ENCODE measurements at places on chromosomes 16 and 17. TPM values are rescaled to one million over a fixed set of nuclear protein-coding genes. Genes with fewer than 3 reads are reported as not detected.

GRCh38 chr16:83214671-83215070 lies 587.9 kb downstream of the CDH13 start:
- no peak for DNase-seq

DNA sequence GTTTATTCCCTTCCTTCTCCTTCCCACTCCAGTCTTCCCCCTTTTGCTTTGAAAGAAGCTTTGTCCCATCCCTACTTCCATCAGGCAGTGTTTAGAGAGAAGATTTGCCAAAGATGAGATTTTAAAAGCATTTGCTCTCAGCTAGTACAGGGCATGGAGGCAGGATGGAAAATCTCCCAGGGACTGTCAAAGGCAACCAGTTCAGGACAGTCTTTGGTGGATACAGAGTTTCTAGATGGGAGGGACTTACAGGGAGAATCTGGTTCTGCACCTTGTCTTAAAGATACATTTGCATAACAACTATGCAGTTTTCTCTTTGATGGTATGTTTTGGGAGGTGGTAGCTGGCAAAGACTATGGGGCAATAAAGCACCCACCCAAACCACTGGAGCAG lies 26.2 kb downstream of the CHD9 start:
- no peak for DNase-seq

DNA sequence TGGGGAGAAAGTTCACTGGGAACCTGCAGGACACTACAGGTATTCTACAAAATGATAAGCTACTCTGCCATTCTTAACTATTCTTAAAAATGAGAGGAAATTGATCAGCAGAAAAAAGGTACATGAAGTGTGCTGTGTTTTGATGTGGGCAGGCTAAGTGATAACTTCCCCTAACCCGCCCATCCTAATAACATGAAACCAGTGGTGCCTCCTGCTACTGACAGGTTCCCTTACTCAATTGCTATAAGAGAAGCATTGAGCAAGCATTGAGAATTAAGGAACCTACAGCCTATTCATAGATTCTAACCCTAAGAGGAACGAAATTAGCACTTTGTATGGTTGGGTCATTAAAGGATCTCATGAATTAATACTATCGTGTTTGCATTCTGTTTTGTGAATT lies 18.9 kb downstream of the XYLT1 start:
- no peak for DNase-seq

GRCh38 chr17:17844079-17844478 lies 7.3 kb upstream of the SREBF1 start:
- no peak for DNase-seq

GRCh38 chr17:47286198-47286914 lies 32.7 kb downstream of the ITGB3 start:
- DNase-seq: peak; percentile 68

- DNase-seq: no peak
Measured at GRCh38 chr16:72921106-72921505, 126.8 kb downstream of the ZFHX3 start.

- DNase-seq: no peak
Measured at GRCh38 chr17:77361986-77362620, 221.3 kb downstream of the SEC14L1 start.

DNA sequence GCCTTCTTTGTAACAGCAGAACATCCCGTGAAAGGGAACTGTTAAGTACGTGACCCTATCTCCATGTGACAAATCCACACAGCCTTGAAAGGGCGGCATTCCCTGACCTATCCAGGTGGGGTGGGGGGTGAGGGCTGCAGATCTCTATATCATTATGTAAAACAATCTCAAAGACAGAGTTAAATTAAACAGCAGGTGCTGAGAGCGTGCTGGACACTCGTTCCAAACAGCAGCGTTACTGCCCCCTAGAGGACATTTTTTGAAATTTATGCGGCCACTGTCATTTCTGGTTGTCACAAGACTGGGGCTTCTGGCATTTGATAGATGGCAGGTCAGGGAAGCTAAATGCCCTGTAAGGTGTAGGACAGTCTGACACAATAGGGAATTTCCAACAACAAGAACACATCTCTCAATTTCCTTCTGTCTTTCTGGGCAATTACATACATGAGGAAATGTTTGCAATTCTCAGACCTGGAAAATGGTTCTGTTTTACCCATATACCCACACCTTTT lies 6.7 kb upstream of the SLC25A39 start:
- peak; percentile 72 for DNase-seq

- DNase-seq: peak; percentile 71
Measured at GRCh38 chr17:81044764-81045589, 10.0 kb downstream of the BAIAP2 start.

GRCh38 chr17:48868916-48869500 lies 23.6 kb upstream of the ATP5MC1 start:
- DNase-seq: no peak

- no peak for DNase-seq
Measured at GRCh38 chr16:72188541-72188940, 16.6 kb upstream of the PMFBP1 start.

- no peak for DNase-seq
Measured at GRCh38 chr17:4503283-4504025, 4.8 kb downstream of the SPNS2 start.

GRCh38 chr16:81864646-81865382 lies 85.7 kb downstream of the PLCG2 start:
- DNase-seq: no peak

DNA sequence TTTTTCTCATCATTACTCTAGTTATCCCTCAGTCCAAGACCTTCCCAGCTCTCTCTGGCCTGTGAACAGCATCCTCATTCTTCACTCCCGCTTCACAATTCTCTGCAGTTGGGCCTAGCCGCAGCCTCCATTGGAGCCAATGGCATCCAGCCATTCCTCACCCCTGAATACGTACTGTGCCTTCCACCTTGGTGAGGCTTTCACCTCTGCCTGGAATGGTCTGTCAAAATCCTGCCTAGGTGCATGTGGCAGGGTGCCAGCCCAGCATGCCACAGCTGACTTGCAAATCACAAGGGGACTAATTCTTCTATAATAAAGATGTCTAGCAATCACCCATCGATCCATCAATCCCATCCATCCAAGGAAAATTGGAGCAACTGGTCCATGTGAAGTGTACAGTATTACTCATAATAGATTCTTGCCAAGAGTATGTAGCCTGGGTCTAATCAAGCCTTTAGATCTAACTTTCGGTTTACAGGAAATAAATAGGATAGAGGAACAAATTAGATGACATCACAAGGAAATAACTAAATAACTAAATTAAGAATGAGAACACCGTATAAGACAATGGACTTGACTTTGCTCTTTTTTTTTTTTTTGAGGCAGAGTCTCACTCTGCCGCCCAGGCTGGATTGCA lies 5.1 kb upstream of the CX3CL1 start:
- DNase-seq: peak; percentile 54

DNA sequence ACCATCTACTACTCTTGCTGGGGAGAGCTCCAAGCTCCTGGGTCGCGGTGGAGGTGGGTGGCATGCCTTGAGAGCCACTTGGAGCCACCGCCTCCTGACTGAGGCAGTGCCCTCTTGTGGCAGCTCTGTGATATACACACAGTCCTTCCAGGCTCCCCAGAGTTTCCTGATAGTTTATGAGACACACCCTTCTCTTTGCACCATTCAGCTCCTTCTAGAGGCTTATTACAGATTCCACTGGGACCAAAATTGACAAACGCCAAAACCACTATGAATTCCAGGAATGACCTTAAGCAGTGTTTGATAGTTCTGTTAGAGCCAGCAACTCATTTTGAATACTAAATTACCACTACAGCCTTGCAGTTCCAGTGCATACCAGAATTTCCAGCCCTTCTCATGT lies 170.1 kb upstream of the CDH13 start:
- DNase-seq: peak; percentile 78

- DNase-seq: no peak
Measured at GRCh38 chr16:59971264-59971663, 1237.1 kb upstream of the GOT2 start.

- DNase-seq: no peak
Measured at GRCh38 chr17:28199115-28199514, 119.9 kb upstream of the TMEM97 start.

DNA sequence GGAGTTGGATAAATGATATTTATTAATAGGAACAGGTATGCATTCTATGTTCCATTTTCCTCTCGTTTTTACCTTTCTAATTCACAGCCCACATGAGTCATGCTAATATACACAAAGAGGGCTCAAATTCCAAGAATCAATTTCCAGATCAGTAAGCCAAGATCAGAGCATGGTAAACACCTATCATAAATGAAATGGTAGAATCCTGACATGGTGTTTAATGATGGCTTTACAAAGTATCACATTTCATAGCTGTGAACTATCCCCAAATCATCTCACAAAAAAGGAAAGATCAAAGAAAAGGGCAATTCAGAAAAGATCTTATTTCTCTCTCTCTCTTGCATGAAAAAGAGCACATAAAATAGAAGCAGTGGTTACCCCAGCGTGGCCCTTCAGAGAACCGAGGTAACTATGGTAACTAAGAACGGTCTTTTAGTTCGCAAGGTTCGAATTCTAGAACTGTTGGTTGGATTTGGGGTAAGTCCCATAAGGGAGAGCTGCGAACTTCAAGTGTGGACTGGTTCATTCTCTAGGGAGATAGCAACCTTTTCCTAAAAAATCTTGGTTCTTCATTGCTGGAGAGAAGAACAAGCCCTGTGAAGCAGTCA lies 73.0 kb downstream of the MARCHF10 start:
- DNase-seq: no peak

DNA sequence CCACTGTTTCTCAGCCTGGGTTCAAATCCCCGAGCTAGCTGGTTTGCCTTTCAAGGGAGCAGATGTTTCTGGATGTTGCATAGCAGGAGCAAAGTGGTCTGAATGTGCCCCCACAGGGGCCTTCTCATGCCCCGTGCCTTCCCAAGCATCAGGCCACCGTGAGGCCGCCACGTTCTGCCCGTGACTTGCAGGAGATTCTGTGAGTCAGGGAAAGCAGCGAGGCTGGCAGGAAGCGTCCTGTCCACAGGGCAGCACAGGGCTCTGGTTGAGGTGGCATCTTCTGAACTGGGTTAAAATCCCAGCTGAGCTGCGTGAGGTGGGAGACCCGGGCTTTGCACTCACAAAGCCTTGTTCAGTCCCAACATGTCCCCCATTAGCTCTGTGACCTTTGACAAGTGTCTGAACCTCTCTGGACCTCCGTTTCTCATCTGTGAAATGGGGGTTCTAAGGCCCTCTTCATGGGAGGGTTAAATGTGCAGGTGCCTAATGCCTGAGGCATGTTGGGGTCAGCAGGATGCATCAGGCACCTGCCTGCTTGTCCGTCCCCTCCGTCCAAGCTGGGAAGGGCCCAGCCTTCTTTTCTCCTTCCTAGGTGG lies 94.8 kb upstream of the PLCG2 start:
- DNase-seq: no peak

OMG gene
- total RNA-seq: not detected

TP53TG3C gene
- total RNA-seq: not detected

ANKRD40CL gene
- total RNA-seq: not detected

CCL7 gene
- total RNA-seq: 4.9 TPM

ADAD2 gene
- total RNA-seq: not detected

NPW gene
- not detected for total RNA-seq

KRTAP17-1 gene
- total RNA-seq: not detected

KRT33B gene
- total RNA-seq: 0.25 TPM

OR1E1 gene
- not detected for total RNA-seq
